ENCODE measurements at places on chromosomes 12 and 14. TPM values are rescaled to one million over a fixed set of nuclear protein-coding genes. Genes with fewer than 3 reads are reported as not detected.

DNA sequence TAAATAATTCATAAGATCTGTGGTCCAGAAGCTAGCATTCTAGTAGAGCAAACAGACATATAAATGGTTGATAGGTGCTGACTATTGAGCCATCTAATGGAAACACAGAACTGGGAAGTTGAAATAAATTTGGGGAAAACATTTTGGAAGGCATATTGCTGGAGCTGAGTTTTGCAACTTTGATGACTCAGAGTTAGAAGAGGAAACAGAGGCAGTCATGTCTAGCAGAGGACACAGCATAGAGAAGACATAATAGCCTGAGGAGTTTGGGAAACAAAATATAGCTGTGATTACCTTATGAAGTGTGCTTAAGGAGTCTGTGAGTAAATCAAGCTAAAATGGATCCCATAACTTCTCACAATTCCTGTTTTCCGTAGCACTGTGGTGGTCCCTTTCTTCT is 86.9 kb upstream of the FLRT2 start:
- H3K4me3 ChIP-seq, result no peak overlapping the region
- H3K36me3 ChIP-seq, result no peaks in the 10 kb centered on the region
- no peak overlapping the region for H3K27ac ChIP-seq
- no peak for DNase-seq

- H3K27ac ChIP-seq, result no peak overlapping the region
- no peaks in the 10 kb centered on the region for H3K27me3 ChIP-seq
- DNase-seq, result no peak
- no peaks in the 10 kb centered on the region for H3K4me1 ChIP-seq
- no peak overlapping the region for H3K4me3 ChIP-seq
These were observed 45.6 kb downstream of the FANCM start for GRCh38 chr14:45181329-45181728.

Gene CLEC9A
- not detected for total RNA-seq

DNA sequence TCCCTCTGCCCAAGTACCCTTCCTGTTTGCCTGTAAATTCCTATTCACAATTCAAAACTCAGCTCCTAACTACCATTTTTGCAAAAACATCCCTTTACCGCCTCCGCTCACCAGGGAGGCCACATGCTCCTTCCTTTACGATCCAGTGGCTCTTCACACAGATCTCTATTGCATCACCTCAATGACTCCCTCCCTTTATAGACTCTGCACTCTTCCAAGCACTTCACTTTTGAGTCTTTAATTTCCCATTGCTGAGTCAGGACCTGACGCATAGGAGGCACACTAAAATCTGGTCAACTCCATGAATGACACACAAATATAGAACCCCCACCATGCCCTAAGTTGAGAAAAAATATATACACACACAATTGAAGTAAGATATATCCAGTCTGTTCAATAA is 45.9 kb downstream of the PPP1R13B start:
- H3K4me3 ChIP-seq, result no peak overlapping the region
- H3K4me1 ChIP-seq, result peaks cover 2% of the 10 kb centered on the region
- no peaks in the 10 kb centered on the region for H3K27me3 ChIP-seq
- no peaks in the 10 kb centered on the region for H3K36me3 ChIP-seq
- no peak overlapping the region for H3K27ac ChIP-seq

Gene TMEM132C
- not detected for total RNA-seq

GRCh38 chr14:101736071-101736470 is 25.4 kb upstream of the PPP2R5C start:
- no peak for DNase-seq
- H3K4me3 ChIP-seq, result no peak overlapping the region
- peaks cover 24% of the 10 kb centered on the region for H3K4me1 ChIP-seq
- peaks cover 2% of the 10 kb centered on the region for H3K36me3 ChIP-seq

Gene BDKRB1
- not detected for total RNA-seq

DNA sequence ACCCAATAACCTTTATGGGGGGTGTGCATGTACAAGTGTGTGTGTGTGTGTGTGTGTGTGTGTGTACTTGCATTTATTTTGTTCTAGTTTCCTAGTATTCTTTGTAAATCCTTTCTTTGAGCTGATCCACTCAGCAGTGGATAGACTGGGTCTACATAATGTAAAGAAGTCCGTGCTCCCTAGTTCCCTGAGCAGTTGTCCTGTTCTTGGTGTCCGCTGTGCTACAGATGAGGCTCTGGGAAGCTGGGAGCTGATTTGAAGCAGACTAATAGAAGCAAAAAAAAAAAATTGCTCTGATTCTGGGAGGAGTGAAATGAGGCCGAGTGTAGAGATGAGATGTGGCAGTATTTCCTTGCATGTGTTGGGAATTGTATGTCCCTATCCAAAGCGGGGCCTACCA is 150.4 kb upstream of the WSCD2 start:
- no peak overlapping the region for H3K27ac ChIP-seq
- H3K4me3 ChIP-seq, result no peak overlapping the region
- H3K36me3 ChIP-seq, result no peaks in the 10 kb centered on the region
- no peaks in the 10 kb centered on the region for H3K4me1 ChIP-seq

Gene SMOC1
- not detected for total RNA-seq

Gene YLPM1
- 74.4 TPM for total RNA-seq

DNA sequence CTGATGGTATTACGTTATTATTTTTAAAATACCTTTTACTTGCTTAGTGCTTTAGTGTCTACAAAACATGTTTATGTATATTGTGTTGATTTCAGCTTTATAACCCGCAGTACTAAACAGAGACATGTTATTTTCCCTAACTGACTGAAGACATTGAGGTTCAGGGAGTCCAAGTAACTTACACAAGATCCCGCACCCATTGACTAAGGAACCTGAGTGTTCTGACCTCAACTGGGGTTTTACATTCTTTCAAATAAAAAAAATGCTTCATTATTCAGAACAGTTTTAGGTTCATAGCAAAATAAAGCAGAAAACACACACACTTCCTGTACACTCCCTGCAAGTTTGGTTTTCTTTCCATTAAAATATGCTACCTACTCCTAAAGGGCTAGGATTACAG is 60.4 kb upstream of the METAP2 start:
- H3K4me1 ChIP-seq, result no peaks in the 10 kb centered on the region
- no peak for DNase-seq
- peaks cover 8% of the 10 kb centered on the region for H3K27me3 ChIP-seq
- no peak overlapping the region for H3K4me3 ChIP-seq
- H3K27ac ChIP-seq, result no peak overlapping the region

DNA sequence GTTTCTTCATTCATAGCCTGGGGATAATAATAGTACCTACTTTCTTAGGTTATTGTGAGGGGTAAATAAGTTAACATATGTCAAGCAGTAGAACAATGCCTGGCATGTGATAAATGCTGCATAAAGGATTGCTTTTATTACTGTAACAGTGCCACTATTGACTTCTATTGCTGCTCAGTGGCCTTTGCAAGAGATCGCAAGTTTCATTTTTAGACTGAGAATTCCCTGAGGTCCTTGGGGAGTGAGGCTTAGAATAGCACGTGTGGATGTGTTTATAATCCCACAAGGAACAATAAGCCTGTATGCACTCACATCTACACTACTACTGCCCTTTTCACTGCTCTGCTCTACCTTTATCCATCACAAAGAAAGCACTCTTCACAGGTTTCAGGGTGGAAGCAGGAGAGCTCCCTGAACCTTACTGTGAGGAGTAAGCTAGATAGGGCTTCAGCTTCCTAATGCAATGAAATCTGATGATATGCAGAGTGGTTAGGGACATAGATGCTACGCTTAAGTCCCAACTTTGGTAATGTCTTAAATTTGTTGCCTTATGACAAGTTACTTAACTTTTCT is 302.6 kb downstream of the SNAPC1 start:
- no peak for DNase-seq
- H3K4me1 ChIP-seq, result no peaks in the 10 kb centered on the region
- H3K4me3 ChIP-seq, result no peak overlapping the region
- no peaks in the 10 kb centered on the region for H3K36me3 ChIP-seq

DNA sequence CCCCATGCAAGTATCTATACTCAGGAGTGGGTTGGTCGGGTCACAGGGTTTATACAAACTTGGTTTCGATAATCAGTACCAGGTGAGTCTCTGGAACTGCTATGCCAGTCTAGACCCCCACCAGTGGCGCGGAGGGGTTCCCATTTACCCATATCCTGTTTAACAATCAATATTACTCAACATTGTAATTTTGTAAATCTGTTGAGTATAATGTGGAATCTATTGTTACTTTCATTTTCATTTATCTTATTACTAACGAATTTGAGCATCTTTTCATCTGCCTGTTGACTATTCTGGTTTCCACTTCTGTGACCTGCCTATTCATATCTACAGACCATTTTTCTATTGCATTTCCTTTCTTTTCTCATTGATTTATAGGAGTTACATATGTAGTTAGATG is 275.2 kb upstream of the CRY1 start:
- peak overlapping the region; percentile 87 for H3K27ac ChIP-seq
- no peaks in the 10 kb centered on the region for H3K27me3 ChIP-seq
- peak overlapping the region; percentile 79 for H3K4me3 ChIP-seq
- H3K4me1 ChIP-seq, result peaks cover 68% of the 10 kb centered on the region
- DNase-seq, result no peak

DNA sequence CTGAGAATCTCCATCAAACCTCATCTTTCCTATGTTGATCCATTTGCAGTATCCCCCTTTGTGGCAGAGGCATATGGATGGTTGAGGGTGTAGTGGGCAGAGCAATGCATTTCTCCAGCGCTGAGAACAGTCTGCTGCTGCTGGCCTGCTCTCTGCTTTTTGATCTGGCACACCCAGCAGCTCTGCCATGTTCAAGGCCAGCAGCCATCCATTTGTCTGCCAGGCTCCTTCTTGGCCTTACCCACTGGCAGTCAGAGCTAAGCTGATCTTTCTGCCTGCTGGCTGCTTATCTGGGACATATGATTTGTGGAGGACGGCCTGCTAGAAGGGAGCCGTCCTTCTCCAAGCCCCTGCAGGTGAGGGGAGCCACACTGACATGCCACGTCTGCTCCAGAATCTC is 17.0 kb downstream of the NPC2 start:
- peaks cover 3% of the 10 kb centered on the region for H3K4me1 ChIP-seq
- H3K27ac ChIP-seq, result no peak overlapping the region
- H3K36me3 ChIP-seq, result peaks cover under 1% of the 10 kb centered on the region
- DNase-seq, result no peak

DNA sequence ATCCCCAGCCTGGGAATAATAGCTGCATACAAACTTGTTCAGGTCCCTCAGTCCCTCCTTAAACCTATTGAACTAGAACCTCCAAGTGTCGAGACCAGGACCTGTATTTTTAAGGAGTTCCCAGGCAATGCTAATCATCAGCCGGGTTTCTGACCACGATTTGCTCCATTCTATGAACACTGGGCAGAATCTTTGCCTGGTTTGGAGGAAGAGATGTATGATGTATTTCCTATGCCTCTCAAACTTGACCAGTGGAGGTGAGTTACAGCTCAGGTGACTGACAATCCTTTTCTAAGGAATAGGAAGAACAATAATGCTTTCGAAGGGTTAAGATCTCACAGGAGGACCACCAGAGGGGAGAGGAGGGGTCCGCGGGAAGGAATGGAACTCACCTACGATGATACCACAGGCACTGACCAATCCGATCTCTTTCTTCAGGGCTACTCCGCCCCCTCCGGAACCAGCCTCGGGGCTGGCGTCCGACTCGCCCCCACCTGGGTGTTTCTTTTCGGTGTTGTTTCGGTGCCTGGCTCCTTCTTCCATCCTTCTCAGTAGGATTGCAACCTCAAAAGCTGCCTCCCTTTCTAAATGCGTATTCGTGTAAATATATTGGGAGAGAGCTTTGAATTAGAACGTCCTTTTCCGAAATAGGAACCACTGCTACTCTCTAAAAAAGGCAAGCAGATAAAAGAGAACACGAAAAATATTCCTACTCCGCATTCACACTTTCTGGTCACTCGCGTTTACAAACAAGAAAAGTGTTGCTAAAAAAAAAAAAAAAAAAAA is 895 bp downstream of the SLC7A8 start:
- H3K4me1 ChIP-seq, result peaks cover 7% of the 10 kb centered on the region
- no peaks in the 10 kb centered on the region for H3K36me3 ChIP-seq
- peaks cover 24% of the 10 kb centered on the region for H3K27me3 ChIP-seq

Gene CYP46A1
- 0.33 TPM for total RNA-seq

Gene FOXG1
- not detected for total RNA-seq

Gene LRRC23
- 8.1 TPM for total RNA-seq

DNA sequence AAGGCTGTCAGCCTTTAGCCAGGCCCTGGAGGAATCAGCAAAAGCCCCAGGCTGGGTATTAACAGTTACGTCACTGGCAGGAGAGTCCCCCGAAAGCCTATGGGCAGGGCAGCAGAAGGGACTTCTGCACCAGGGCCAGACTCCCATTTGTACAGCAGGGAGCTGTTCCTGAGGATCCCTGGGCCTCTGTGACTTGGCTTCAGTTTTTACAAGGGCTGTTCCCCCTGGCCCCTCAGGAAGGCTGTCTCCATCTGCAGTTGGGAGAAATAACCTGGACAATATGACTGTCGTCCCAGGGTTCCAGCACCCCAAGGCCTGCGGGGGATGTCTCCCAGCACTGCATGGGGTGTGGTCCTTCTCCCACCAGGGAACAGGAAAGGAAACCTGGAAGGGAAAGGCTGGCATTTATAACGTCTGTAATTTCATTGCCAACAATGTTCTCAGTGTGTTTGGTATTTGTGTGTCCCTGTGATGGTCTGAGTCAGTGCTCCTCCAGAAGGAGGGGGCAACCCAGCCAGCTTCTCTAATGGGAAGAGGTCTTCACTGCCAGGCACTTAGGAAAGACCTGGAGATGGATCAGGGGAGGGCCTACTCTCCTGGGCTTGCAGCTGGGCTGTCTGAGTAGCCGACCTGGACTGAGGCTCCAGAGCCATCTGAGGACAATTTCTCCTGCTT is 42.4 kb downstream of the ERH start:
- DNase-seq, result no peak
- H3K27ac ChIP-seq, result no peak overlapping the region
- no peaks in the 10 kb centered on the region for H3K36me3 ChIP-seq
- H3K27me3 ChIP-seq, result peaks cover 8% of the 10 kb centered on the region
- no peak overlapping the region for H3K4me3 ChIP-seq

DNA sequence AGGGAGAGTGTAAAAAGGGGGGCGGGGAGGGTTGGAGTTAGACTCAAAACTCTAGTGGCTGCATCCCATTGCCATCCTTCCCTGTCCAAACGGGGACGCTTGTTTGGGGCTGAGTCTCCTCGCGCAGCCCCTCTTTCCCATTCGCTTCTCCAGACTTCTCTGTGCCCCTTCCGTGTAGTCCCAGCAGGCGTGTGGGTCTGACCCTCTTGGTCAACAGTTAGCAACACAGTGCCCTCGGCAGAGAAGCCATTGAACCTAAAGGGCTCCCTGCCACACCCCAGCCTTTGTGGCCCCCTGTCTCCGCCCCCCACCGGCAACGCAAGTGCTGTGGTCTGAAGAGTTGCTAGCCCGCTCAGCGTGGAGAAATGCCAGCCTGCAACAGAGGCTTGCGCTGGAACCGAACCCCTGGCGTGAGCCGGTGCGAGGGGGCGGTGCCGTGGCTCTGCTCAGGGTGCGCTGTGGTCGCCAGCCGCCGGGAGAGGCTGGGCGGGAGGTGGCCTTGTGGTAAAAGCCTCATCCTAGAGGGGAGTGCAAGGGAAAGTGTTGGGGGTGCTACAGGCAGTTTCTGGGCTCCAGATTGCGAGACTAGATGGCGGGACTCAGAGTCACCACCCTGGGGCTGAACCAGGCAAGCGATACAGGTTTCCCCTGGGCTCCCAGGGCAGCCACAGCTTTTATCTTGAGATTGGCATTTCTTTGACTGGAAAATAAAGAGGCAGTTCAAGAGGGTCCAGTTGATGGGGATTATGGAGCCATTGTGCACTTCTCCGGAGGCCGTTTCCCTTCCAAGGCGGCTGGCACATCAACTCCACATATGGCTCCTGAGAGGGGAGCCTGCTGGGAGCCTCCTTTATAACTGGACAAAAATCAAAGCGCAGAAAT is 2.1 kb downstream of the PLXNC1 start:
- H3K27ac ChIP-seq, result peak overlapping the region; percentile 87
- peaks cover 24% of the 10 kb centered on the region for H3K36me3 ChIP-seq
- H3K4me1 ChIP-seq, result peaks cover 36% of the 10 kb centered on the region
- H3K4me3 ChIP-seq, result peak overlapping the region; percentile 99
- H3K27me3 ChIP-seq, result peaks cover 6% of the 10 kb centered on the region
